SK-MEL-5 (cell line): ENCODE measurements at places on chromosomes 1 and 21. TPM values are rescaled to one million over a fixed set of nuclear protein-coding genes. Genes with fewer than 3 reads are reported as not detected.

TTC39A gene
- total RNA-seq: 2.4 and 3.5 TPM in 2 replicates

IVL gene
- not detected in 2 replicates for total RNA-seq

CD2 gene
- total RNA-seq: not detected in 2 replicates

C1orf74 gene
- 3.4 and 4.8 TPM in 2 replicates for total RNA-seq

SEMA6C gene
- 0.53 and 1.1 TPM in 2 replicates for total RNA-seq

ELF3 gene
- total RNA-seq: 0.13 TPM in 1 of 2 replicates, not detected in the other

AIM2 gene
- total RNA-seq: 2.9 and 3.1 TPM in 2 replicates

KCND3 gene
- total RNA-seq: 0.11 and 0.13 TPM in 2 replicates

PDE9A gene
- total RNA-seq: 2.9 and 3.1 TPM in 2 replicates
